ENCODE measurements at places on chromosomes 12 and 14. TPM values are rescaled to one million over a fixed set of nuclear protein-coding genes. Genes with fewer than 3 reads are reported as not detected.

IAPP gene
- total RNA-seq, result not detected

SLC7A8 gene
- total RNA-seq, result 36.9 TPM

TMEM253 gene
- not detected for total RNA-seq

SDR39U1 gene
- total RNA-seq, result 58.6 TPM

ITGB7 gene
- 3.6 TPM for total RNA-seq

GRCh38 chr12:113241191-113242025, 20.1 kb downstream of the TPCN1 start:
- H3K4me1 ChIP-seq, result no peaks in the 10 kb centered on the region
- peak overlapping the region; percentile 83 for H3K27ac ChIP-seq
- no peaks in the 10 kb centered on the region for H3K27me3 ChIP-seq

GRCh38 chr14:105026802-105027563, 6.1 kb upstream of the CDCA4 start:
- H3K27me3 ChIP-seq, result no peaks in the 10 kb centered on the region
- H3K4me1 ChIP-seq, result no peaks in the 10 kb centered on the region

Data from tibial nerve (tissue), 4 donors.